Stimulated activated CD4-positive, alpha-beta T cell treated with anti-CD3 and anti-CD28 coated beads, Interleukin-4, amount 100 ng/mL, for 24 hours (primary cell): ENCODE measurements at places on chromosomes 1 and 21.

- no peak for DNase-seq
These were observed 796.3 kb downstream of the BRINP3 start for GRCh38 chr1:189681252-189681919.

DNA sequence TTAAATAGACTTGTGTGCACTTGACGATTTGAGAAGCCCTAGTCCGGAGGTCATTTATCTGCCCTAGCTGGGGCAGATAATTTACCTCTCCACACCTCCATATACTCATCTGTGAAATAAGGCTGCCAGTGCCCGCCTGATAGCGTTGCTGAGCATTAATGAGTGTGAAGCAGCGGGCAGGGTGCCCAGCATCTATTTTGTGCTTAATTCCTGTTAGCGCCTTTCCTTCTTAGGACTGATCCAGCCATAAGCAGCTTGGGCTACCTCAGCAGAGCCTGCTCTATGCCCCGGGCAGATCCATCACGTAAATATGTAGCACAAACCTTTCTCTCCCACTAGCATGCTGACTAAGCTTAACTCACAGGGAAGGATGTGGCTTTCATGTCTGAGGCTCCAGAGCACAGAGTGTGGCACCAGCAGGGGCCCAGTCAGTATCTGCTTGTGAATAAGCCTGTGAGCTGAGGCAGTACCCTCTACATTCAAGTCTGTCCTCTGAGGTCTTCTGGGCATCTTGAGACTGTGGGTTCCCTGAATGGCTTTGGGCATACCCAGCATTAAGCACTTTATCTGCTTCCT lies 21.5 kb upstream of the RNF187 start:
- no peak for DNase-seq

DNA sequence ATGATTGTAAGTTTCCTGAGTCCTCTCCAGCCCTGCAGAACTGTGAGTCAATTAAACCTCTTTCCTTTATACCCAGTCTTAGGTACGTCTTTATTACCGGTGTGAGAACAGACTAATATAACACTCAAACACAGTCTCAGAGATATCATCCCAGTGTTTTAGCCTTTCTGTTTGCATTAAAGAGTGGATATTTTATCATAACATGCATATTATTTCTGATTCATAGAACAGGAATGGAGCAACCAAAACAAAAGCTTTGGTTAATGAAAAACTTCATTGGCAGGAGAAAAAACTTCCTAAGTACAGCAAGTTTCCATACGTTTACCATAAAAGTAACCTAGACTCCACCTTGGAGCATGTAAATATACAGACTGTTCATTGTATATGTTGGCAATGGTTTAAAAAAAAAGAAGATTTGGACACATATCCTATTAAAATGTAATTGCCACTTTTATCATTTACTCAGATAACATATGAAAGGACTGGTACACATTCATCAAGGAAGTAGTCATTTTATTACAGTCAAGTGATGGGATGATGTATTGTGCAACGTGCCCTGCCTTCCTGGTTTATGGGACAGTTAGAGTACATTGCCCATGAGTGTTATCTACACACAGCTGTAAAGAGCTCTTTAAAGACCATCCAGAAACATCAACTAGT lies 144.8 kb downstream of the ETS2 start:
- DNase-seq, result no peak

GRCh38 chr1:66521721-66522365 lies 12.1 kb upstream of the SGIP1 start:
- DNase-seq, result no peak

DNA sequence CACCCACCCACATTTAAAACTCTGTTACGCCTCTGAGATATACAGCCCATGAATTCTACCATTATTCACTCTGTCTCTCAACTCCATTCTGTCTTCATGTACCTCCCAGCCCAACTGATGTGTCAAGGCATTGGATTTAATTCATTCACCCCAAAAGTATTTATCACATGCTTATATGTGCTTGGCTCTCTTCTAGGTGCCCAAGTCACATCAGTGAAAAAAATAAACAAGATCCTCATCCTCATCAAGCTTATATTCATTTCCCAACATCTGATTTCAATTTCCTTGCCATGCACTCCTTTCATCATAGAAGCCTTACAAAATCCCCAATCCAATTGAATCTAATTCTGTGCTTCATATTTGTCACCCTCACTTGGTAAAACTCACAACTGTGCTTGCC lies 967.6 kb downstream of the LTN1 start:
- no peak for DNase-seq

DNA sequence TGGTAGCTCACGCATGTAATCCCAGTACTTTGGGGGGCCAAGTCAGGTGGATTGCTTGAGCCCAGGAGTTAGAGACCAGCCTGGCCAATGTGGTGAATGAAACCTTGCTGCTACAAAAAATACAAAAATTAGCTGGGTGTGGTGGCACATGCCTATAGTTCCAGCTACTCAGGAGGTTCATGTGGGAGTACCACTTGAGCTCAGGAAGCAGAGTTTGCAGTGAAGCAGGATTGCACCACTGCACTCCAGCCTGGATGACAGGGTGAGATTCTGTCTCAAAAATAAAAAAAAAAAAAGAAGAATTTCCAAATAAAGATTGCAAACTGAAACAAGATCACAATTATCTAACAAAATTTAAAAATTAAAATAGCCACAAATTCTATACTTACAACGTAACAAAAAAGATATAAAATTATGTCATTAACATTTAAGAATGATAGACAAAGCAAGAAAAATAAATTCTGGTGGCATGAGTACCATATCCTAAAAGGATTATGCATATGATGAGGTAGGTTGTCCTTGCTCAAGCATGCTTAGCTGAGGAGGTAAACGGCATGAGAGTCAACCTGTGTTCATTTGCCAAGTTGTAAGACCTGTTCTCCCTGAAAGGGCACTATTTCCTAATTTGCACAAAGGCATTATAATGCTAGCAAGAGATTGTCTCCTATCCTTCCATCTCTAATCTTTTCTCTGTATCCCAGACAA lies 20.2 kb downstream of the IPP start:
- no peak for DNase-seq

DNA sequence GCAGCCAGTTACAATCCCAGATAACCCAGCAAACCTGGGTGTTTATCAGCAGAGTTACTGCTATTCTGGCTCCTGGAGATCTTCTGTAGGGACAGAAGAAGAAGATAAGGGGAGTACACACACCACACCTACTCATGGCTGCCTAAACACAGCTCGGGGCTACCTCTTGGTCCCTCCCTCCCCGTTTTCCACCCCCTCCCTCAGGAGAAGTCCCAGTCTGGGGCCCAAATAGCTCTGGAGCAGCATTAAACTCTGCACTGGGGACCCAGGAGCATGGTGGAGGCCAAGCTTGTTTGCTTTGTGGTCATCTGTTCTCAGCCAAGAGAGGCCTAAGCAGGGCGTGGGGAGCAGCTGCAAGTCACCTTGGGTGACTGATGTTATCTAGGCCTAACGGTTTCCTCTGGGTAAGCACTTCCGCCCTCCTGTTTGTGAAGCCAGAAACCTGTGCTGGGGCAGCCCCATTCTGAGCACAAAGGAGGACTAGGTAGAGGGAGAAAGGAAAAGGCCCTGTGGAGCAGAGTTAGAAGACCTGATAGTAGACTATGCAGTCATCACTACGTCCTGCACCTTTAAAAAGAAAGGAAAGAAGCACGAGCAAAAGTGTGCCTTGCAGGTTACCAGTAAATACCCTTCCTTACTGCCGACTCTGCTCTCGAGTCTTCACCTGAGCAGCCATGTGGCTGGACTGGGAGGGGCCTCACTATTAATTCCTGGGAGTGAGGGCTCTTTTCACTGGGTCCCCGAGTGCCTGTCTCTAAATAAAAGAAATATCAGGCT lies 2.0 kb upstream of the RCSD1 start:
- peak; percentile 82 for DNase-seq

DNA sequence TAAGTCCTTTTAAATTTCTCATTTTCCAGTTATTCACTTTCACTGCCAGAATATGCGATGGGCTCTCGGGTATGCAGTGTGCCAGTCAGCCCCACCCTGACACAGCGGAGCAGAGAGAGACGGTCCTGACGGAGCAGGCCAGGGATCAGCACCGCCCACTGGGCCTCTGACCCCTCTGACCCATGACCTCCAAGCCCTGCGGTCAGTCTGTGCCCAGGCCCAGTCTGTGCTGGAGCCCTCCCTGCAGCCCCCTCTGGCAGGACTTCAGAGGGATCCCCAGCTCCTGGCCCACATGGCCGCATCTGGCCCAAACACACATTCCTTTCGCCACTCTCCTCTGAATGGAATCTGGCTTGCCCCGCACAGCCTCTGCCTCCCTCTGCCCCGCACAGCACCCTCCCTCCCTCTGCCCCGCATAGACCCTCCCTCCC lies 43.4 kb upstream of the COL6A2 start:
- no peak for DNase-seq

DNA sequence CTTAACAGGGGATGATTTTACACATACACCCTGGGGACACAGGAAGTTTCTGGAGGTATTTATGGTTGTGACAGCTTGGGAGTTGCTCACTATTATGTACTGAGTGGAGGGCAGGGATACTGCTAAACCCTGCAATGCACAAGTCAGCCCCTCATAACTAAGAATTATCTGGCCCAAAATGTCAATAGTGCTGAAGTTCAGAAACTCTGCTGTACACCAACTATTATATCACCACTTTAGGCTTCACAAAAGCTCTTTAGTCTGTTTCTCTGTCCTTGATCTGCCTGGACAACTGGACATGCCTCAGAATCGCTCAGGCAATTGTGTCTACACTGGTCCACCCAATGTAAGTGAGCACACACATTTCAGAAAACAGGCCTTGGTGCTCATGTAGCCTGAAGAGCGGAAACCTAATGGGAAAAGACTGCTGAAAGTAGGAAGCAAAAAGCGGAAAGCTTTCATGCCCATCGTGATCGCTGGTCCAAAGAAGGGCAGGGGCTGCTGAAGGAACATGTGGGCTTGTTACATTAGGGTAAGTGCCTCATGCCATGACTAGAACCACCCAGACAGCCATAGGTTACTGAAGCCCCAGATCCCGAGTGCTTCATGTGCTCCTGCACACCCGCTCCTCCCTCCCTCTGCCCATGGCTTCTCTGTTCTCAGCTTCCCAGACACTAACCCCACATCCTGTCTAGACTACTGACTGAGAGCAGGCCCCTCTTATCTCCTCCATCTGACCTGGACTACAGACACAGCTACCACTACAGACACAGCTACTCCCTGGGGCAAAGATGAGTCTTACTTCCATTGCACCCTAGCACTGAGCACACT lies 73.5 kb downstream of the LRIG2 start:
- DNase-seq, result peak; percentile 10

DNA sequence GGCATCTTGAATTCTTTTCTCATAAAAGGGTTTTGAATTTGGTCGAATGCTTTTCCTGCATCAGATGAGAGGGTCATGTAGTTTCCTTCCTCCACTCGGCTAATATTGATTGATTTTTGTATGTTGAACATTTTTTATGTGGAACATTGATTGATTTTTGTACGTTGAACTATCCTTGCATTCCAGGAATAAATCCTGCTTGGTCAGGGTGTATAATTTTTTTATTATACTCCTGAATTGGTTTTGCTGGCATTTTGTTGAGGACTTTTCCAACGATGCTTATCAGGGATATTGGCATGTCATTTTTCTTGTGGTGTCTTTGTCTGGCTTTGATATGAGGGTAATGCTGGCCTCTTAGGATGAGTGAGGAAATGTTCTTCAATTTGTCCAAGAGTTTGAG lies 8.5 kb downstream of the TMEM240 start:
- DNase-seq, result no peak

DNA sequence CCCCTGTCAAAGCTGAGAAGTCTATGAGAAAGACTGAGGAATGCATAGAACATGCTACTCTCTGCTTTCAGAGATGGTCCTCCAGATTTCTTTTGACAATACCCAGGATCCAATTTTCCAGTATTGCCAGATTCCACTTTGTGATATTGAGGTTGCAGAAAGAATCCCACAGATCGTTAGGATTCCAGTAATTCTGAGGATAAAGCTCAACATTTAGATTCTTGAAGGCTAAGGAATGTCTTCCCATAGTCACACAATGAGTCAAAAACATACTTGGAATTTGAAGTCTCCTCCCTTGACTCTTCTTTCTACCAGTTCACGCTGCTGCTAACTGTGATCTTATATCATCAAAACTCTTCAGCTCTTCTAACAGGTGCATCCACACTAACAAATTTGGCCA lies 57.1 kb downstream of the TNFSF18 start:
- no peak for DNase-seq

DNA sequence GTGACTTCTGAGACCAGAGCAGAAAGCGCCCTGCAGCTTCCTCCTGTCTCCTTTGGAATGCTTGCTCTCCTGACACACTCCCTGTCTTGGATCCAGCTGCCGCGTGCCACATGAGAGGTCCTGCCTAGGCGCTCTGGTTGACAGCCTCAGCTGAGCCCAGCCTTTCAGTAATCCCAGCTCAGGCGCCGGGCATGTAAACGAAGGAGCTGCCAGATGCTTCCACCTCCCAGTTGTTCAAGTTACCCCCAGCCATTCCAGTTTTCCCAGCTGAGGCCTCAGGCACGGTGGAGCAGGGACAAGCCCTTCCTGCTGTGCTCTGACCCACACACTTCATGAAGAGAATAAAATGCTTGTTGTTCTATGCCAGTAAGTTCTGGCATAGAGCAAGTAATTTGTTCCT lies 14.3 kb upstream of the CD34 start:
- DNase-seq, result no peak

DNA sequence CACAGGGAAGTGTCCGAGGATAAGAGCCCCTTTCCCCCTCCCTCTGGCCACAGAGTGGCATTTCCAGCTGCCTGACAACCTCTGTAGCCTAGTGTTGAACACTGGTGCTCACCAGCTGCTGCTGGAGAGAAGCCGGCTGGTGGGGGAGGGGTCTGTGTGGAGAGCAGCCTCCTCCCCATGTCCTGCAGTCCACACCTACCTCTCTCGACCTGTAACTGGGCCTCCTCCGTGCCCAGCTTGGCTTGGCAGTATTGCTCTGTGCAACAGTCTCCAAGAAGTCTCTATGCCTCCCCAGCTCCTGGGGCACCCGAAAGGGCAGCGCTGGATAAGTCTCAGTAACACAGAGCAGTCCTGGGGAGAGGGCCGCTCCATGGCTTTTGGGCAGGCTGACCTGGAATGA lies 17.0 kb downstream of the PAPPA2 start:
- no peak for DNase-seq

DNA sequence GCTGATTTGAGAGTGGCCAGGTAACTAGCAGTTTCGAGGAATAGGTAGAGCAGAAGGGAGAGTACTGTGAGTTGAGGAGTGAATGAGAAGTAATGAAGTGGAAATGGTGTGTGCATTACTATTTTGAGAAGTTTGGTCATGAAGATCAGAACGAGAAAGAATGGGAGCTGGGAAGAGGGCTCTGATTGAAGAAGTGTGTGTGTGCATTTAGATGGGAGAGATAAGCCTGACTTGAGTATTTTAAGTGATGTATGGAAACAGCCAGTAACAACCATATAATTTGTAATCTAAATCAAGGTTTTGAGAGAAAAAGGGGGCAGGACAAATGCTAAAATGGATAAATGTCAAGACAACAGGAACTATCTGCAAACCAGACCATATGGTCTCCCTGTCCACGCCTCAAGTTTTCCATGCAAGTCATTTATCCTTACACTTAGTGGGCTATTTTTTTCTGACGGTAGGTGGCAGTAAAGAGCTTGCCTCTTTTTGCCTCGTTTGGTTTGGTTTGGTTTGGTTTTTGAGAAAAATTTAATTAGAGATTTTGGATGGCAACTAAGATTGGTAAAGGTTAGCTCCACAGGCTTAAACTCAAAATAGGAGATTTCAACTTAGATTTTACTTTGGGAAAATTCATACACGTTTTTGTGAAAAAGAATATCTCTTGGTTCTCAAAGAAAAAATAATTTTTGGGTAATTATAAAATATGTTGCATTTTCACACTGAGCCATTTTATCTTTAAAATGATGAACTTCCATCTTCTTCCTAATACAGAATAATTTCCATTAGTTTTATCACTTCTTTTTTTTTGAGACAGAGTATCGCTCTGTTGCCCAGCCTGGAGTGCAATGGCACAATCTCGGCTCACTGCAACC lies 9.5 kb upstream of the B3GALNT2 start:
- peak; percentile 62 for DNase-seq

- no peak for DNase-seq
These were observed 1.2 kb downstream of the PTTG1IP start for GRCh38 chr21:44872323-44872648.
